CD4-positive, alpha-beta T cell (primary cell): ENCODE measurements at places on chromosomes 11 and 22.

DNA sequence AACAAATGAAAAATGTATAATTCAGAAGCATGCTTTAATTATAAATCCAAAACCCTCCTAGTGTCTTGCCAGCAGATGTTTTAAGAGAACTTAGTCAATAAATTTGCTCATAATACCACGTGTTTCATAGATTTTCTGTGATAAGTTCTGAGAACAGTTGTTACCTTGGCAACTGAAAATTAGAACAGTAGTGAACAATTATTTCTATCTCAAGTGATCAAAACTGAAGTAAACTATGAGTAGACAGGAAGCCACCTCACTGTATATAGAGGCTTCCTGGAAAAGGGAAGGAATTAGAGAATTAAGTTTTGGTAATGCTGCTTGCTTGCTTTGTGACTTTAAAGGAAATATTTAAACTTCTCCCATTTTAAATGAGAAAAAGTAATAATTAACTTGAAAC lies 266.0 kb upstream of the ANO3 start:
- DNase-seq: no peak

GRCh38 chr11:35237351-35237750 lies 98.4 kb downstream of the CD44 start:
- no peak for DNase-seq

- DNase-seq: no peak
Measured at GRCh38 chr22:40834619-40835018, 15.5 kb upstream of the SLC25A17 start.

- DNase-seq: no peak
Measured at GRCh38 chr11:121033635-121034034, 9.7 kb downstream of the TBCEL start.

DNA sequence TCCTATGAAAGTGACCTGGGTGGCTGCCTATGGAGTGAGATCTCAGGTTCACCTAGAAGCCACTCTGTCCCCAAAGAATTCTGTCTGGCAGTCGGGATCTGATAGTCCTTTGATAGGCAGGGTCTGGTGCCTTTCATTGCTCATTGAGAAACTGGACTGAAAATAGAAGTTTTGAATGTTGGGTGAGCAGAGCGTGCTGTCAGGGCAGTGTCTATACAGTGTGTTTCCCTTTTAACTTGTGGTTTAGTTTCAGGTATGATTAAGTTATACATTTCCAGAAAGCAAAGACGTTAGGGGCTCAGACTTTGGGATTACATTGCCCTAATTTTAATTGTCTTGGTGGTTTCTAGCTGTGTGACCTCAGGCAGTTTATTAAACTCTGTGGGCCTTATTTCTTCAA lies 111.3 kb upstream of the PAX6 start:
- no peak for DNase-seq

- DNase-seq: no peak
Measured at GRCh38 chr11:59436169-59436568, at the start of gene OR5A1. TSS of gene OR5A1 (plus strand) at chr11:59436469. CDS start at chr11:59443169, 6,700 bp downstream.

- DNase-seq: no peak
Measured at GRCh38 chr11:26044389-26044788, 287.5 kb upstream of the ANO3 start.

DNA sequence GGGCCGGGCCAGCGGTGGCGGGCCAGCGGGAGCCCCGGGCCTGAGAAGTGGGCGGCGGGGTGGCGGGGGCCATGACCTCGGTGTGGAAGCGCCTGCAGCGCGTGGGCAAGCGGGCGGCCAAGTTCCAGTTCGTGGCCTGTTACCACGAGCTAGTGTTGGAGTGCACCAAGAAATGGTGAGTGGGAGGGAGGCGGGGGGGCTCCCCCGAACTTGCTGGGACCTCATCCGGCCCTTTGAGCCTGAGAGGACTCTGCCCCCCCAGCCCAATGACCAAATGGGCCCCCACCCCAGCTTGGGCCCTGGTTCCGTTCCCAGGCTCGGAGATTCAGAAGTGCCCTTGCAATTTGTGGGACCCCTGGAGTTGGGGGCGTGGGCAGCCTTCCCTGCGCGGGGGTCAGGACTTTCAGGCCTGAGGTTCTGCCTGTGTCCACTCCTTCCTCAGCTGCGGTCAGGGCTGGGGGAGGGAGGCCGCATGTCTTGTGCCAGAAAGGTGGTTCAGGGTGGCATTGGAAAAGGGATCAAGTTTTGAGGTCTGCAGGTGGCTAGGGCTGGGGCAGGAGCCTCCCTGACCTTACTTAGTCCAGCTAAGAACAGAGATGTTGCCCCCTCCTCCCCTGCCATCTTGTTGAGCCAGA lies 496 bp downstream of the EHBP1L1 start:
- DNase-seq: no peak

GRCh38 chr11:72587696-72588095 lies 86.5 kb downstream of the PDE2A start:
- no peak for DNase-seq

DNA sequence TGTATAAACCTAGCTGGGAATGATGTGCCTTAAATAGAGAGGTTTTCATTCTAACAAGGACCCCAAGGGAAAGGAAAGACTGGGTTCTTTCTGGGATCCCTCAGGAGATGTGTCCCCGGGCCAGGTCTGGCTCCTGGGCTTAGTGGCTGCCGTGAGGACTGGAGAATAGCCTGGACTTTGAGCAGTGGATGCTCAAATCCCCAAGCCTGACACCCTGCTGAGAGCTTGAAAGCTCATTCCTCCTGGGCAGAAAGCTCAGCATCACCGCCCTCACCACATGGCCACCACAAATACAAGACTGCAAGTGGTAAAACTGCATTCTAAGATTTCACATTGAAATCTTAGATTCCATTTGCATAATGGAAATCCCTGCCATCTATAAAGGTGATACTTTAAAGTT lies 79.4 kb upstream of the NARS2 start:
- DNase-seq: no peak

DNA sequence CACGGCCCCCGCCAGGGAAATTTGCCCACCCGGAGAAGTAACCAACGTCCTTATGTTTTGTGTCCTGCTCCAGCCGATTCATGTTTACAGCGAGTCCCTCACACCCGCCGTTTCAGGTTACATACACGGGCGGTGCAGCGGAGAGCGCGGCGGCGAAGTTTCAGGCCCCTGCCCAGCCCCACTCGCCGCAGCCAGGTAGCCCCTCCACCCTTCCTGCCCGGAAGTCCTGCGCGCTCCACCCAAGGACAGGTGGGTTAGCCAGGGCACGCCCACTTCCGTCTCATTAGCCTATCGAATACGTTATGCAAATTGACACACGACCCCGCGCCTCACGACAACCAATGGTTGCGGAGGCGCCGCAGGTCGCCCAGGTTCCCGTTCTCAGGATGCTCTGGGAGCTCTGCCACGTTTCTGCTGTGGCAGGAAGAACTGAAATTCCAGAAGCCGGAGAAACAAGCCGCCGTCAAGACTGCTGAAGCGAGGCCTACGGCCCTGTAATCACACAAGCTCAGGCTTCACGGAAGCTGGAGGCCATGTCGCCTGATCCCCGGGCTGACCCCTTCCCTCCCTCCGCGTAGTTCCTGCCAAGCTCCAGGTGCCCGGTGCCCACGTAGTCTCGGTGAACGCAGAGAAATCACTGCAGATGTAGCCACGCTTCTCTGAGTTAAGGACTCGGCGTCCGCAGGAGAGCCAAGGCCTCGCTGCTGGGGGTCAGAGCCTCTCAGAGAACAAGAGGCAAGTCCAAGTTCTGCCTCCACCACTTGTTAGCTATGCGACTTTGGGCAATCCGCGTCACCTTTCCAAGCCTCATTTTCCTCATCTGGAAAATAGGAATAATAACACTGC lies 22.4 kb upstream of the MYH9 start:
- DNase-seq: peak; percentile 32

DNA sequence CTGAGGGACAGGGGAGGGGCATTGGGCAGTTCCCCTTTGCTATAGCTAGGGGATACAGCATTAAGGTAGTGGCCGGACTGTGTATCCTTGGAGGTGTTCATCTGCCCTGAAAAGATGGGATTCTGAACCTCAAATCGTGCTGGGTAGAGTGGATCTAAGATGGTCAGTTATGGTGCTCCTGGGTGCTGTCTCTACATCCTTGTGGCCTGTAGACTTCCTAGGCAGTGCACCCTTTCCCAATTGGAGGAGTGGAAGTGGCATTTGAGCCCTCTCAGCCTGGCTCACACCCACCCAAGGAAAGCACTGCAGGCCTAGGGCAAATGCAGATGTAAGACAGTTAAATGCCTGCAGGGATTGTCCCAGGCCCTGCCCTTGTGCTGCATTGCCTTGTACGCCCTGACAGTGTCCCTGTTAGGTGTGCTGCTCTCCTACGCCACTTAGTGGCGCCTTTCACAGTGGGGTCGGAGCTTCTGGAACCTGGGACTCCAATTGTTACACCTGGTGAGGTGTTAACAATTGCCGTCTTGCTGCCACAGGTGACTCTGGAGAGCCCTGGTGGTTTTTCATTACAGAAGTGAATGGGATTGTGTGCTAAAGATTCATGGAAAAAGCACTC lies 35.0 kb downstream of the PPFIBP2 start:
- DNase-seq: no peak

- no peak for DNase-seq
Measured at GRCh38 chr11:93861808-93862207, 11.4 kb upstream of the VSTM5 start.

DNA sequence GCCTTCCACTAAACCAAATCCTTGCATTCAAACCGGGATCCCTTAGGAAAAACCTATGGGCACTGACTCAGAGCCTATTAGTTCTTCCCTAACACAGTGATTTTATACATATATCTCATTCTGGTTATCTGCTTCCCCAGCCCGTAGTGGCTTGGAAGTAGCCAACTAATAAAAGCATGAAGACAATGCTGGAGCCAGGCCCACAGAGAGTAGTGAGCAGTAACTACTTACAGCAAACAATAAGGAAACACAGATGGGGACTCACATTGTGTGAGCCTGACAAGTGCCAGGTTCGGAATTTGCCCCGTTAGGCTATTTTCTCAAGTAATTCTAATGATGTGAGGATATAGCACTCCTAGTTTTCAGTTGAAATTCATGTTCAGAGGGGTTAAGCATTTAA lies 83.3 kb upstream of the OR5AK2 start:
- DNase-seq: no peak

DNA sequence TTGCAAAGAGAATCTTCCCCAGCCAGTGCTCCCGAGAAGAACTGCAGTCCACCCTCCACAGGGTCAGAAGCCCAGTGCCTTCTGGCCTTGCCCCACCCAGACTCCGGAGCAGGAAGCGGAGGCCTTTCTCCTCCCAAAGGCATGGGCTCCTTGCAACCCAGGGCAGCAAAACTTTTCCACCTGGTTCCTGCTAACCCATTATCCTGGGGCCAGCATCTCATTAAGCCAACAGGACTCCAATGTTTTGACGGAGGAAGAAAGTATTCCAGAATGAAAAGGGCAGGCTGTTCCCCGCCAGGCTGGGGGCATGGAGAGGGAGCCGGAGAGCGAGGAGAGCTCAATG lies 88.1 kb downstream of the RTL6 start:
- DNase-seq: no peak

DNA sequence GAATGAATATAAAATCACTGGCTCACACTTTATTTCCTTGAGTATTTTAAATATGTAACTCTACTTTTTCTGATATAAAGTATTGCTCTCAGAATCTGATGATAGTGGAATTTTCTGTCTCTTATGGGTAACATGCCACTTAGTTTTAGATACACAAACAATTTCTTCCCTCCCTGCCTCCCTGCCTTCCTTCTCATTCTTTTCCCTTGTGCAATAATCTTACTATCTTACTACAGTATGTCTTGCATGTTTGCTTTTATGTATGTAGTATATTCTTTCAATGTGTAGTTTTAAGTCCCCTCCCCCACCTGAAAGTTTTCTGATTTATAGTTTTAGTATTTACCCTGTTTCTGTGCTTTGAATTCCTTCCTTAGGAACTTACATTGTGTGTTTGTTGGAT lies 48.4 kb downstream of the INSC start:
- DNase-seq: no peak

GRCh38 chr11:3605283-3605662 lies 36.5 kb downstream of the ART5 start:
- no peak for DNase-seq

DNA sequence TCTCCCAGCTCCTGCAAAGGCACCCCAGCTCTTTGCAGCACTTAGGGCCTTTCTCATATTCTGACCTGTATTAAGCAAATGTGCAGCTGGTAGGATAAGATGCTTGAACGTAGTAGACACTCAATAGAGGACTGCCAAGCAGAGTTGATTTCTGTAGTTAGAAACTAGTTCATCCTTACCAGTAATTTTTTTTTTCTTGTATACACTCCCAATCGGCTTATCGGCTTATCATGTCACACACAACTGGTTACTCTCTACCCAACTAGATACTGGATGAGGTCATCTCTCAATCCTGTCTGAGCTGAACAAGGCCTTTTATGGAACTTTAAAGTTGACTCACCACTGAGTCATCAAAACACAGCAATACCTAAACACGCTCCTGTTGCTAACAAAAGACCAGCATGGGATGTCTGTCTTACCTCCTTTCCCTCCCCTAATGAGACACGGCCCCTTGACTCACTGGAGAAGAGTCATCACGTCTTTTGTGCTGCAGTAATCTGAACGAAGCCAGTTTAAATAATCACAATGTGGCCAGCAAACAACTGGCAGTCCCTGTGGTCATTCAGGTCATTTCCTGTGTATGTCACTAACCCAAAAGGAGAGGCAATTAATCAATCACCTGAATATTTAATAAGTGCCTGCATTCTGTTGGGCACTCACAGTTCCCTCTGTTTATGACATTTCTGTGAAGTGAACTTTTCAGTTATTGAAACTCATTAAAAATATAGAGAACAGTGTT lies 7.5 kb upstream of the WEE1 start:
- DNase-seq: no peak

DNA sequence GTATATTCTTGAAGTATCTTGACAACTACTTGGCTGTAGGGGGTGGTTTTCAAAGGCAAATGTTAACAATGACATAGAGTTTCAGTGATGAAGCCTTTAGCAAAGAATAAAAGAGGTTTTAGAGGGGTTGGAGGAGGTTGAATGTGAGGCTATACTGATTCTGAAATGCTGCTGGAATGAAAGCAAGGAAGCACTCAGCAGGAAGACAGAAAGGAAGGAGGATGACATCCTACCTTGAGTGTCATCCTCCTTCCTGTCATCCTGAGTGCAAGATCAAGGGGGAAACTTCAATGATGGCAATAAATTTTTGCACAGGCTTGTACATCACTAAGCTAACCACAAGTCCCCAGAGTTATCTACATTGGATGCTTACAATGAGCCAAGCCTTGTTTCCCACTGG lies 120.5 kb downstream of the APIP start:
- no peak for DNase-seq

DNA sequence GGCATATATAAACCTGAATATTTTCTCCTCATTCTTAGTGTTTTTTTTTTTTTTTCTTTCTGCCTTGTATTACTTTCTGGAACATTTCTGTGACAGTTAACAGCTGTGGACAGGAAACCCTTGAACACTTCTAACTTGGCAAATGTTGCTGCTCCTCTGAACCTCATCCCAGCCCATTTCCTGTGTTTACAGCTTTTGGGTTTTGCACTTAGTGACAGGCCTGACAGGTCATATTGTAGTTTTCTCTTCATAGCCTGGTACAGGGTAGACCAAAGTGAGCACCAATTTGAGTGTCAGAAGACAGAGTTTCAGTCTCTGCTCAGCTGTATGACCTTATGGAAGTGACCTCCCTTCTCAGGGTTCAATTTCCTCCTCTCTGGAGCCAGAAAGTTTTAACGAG lies 91.6 kb downstream of the STIM1 start:
- peak; percentile 77 for DNase-seq

GRCh38 chr11:35712533-35712932 lies 50.0 kb downstream of the TRIM44 start:
- DNase-seq: no peak
